ENCODE measurements at places on chromosomes 12 and 14. TPM values are rescaled to one million over a fixed set of nuclear protein-coding genes. Genes with fewer than 3 reads are reported as not detected.

GRCh38 chr14:103563844-103564505, 1.2 kb downstream of the COA8 start:
- H3K36me3 ChIP-seq = peaks cover 4% of the 10 kb centered on the region
- peaks cover 30% of the 10 kb centered on the region for H3K4me1 ChIP-seq
- DNase-seq = no peak
- peak overlapping the region; percentile 95 for H3K4me3 ChIP-seq

GRCh38 chr12:106896603-106897002, 59.1 kb upstream of the TMEM263 start:
- no peak overlapping the region for H3K4me3 ChIP-seq
- H3K27ac ChIP-seq = no peak overlapping the region
- peaks cover 29% of the 10 kb centered on the region for H3K4me1 ChIP-seq
- no peaks in the 10 kb centered on the region for H3K36me3 ChIP-seq
- H3K27me3 ChIP-seq = peaks cover 10% of the 10 kb centered on the region

DNA sequence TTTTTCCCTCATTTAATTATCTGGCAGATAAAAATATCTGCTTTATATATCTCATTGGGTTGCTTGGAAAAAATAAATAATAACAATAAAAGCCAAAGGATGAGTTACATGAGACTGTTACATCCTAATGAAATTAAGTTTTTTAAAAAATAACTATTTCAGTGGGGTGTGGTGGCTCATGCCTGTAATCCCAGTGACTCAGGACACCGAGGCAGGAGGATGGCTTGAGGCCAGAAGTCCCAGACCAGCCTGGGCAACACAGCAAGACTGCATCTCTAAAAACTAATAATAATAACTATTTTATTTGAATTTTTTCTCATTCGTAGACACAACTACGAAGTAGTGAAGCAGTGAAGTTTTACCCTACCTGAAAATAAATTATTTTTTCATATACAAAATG, 103.3 kb downstream of the BCAT1 start:
- H3K27me3 ChIP-seq = no peaks in the 10 kb centered on the region
- peaks cover 55% of the 10 kb centered on the region for H3K36me3 ChIP-seq
- H3K27ac ChIP-seq = no peak overlapping the region
- H3K4me3 ChIP-seq = no peak overlapping the region
- DNase-seq = no peak

GRCh38 chr14:34189866-34190265, 239.0 kb upstream of the EGLN3 start:
- DNase-seq = no peak
- H3K36me3 ChIP-seq = no peaks in the 10 kb centered on the region
- H3K27me3 ChIP-seq = peaks cover 3% of the 10 kb centered on the region
- no peak overlapping the region for H3K27ac ChIP-seq
- no peak overlapping the region for H3K4me3 ChIP-seq
- no peaks in the 10 kb centered on the region for H3K4me1 ChIP-seq

Gene POLE2
- total RNA-seq = 16.6 TPM

- H3K27ac ChIP-seq = peak overlapping the region; percentile 100
- H3K36me3 ChIP-seq = peaks cover 44% of the 10 kb centered on the region
- H3K4me1 ChIP-seq = peaks cover 27% of the 10 kb centered on the region
- H3K27me3 ChIP-seq = no peaks in the 10 kb centered on the region
- peak overlapping the region; percentile 98 for H3K4me3 ChIP-seq
These were observed 419 bp upstream of the ATXN7L3B start for GRCh38 chr12:74537126-74537706.

GRCh38 chr14:71358209-71358931, 451.1 kb downstream of the PCNX1 start:
- peaks cover 6% of the 10 kb centered on the region for H3K36me3 ChIP-seq
- no peak for DNase-seq
- H3K4me3 ChIP-seq = no peak overlapping the region
- H3K27me3 ChIP-seq = no peaks in the 10 kb centered on the region
- H3K27ac ChIP-seq = no peak overlapping the region

DNA sequence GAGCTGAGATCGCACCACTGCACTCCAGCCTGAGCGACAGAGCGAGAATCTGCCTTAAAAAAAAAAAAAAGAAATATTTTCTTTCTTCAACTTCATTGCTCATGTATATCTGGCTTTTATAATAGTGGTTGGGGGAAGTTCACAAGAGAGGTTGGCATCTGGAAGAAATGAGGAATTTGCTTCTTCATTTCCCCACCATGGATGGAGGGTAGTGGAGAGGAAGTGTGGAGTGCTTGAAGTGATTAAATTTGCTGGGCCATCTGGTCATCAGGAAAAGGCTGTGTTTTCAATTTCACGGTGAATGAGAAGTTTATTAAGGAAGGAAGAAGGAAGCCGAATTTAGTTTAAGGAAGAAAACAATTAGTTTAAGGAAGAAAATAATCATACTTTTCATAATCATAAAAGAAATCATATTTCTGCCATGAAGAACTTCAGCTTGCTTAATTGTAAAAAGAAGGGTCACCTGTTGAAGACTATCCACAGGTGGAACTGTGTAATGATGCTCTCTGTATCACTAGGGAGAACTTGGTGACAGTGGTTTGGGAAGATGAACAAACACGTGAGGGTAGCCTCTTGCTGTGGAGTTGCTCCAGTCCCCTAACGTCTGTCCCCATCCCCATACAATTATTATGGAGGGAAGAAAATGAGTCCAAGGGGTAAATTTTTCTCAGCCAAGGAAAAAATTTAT, 197.3 kb upstream of the ARHGAP5 start:
- no peaks in the 10 kb centered on the region for H3K36me3 ChIP-seq
- no peak overlapping the region for H3K4me3 ChIP-seq
- no peak overlapping the region for H3K27ac ChIP-seq
- no peaks in the 10 kb centered on the region for H3K27me3 ChIP-seq

- H3K4me1 ChIP-seq = peaks cover 37% of the 10 kb centered on the region
- H3K27me3 ChIP-seq = peaks cover 3% of the 10 kb centered on the region
- H3K27ac ChIP-seq = peak overlapping the region; percentile 16
- H3K4me3 ChIP-seq = no peak overlapping the region
- H3K36me3 ChIP-seq = no peaks in the 10 kb centered on the region
- no peak for DNase-seq
These were observed 25.8 kb downstream of the DACT1 start for GRCh38 chr14:58663494-58664111.

- no peaks in the 10 kb centered on the region for H3K4me1 ChIP-seq
- H3K27ac ChIP-seq = no peak overlapping the region
- peaks cover 16% of the 10 kb centered on the region for H3K36me3 ChIP-seq
- no peaks in the 10 kb centered on the region for H3K27me3 ChIP-seq
- H3K4me3 ChIP-seq = no peak overlapping the region
These were observed 55.7 kb downstream of the PCNX1 start for GRCh38 chr14:70962935-70963334.

GRCh38 chr14:94373708-94374107, 14.7 kb downstream of the SERPINA1 start:
- no peaks in the 10 kb centered on the region for H3K27me3 ChIP-seq
- DNase-seq = no peak
- H3K27ac ChIP-seq = no peak overlapping the region

DNA sequence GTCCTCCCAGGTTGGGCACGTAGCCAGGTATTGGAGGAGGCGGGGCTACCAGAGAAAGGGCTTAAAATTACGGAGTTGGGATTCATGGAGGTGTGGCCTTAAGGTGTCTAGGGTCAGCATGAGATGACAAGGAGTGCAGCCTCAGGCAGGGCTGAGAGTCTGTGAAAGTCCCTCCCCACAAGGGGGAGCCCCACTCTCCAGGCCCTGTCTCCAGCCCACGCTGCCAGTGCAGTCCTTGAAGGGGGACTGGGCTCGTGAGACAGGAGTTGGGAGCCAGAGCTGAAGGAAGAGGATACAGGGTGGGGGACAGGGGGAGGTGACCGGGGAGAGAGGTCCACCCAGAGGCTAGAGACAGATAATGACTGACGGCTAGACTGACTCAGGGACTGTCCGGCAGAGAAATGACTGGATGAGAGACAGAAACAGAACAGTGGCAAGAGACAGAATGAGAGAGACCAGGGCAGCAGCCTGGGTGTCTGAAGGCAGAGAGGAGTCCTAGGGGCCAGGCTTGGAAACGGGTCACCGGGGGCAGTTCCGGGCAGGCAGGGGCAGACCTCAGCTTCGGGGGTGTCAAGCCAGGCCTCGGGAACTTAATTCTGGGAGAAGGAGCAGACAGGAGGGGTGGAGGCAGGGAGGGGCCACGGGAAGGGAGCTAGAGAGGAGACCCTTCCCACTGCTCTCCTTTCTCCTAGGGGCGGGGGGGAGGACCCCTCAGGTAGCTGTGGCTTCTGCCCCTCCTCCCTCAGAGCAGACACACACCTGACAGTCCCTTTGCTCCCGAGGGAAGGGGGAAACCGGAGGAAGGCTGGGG, 970 bp downstream of the CDH24 start:
- no peaks in the 10 kb centered on the region for H3K36me3 ChIP-seq
- H3K4me1 ChIP-seq = peaks cover 14% of the 10 kb centered on the region
- H3K4me3 ChIP-seq = peak overlapping the region; percentile 97

All from type B pancreatic cell (in vitro differentiated cells).